ENCODE measurements at places on chromosomes 5 and 9.

- DNase-seq = no peak
These were observed 701 bp upstream of the LMX1B start for GRCh38 chr9:126612813-126613641.

GRCh38 chr5:127400539-127400938 lies 109.9 kb downstream of the MEGF10 start:
- no peak for DNase-seq

GRCh38 chr9:127011772-127012171 lies 97.2 kb downstream of the RALGPS1 start:
- peak; percentile 37 for DNase-seq

GRCh38 chr5:180128671-180129261 lies 57.2 kb upstream of the RNF130 start:
- DNase-seq = no peak

DNA sequence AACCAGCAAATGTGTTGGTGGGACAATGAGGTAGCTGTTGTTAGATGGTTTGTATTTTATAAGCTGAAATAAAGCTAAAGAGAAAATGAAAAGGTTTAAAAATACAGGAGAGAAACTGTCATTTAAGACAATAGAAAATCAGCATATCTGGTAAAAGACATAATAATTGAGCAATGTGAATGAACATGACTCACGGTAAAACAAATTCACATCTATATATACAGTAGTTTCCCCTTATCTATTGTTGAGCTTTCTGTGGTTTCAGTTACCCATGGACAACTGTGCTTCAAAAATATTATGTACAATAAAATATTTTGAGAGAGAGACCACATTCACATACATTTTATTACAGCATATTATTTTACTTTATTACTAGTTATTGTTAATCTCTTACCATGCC lies 1649.8 kb downstream of the EFNA5 start:
- no peak for DNase-seq

- DNase-seq = no peak
These were observed 492 bp upstream of the NEK6 start for GRCh38 chr9:124257070-124257843.

DNA sequence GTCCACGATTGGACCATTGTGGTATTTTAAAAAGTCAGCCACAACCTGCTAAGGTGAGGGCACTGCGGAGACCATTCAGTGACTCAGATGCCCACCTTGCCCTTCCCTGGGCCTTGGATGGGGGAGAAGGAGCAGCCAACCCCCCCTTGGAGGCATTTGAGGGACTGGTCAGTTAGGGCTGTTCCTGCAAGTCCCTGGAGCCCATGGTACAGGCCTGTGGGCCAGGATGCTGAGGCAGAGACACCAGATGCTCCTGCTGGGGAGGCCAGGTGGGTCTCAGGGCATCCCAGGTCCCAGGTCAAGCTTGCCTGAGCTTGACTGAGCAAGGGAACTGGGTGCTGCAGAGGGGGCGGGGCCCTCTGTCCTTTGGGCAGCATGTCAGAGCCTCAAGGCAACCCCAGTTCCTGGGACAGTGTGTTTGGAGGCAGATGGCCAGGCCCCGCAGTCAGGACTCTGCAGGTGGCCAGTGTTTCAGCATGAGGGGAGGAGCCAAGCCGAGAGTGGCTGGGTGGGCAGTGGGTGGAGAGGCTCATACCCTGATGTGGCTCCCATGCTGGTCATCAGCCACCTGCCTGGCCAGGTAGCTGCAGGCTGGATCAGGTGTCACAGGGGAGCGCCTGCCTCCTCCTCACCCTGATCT lies 27.5 kb downstream of the SLC6A3 start:
- no peak for DNase-seq

GRCh38 chr9:115794921-115795475 lies 358.6 kb upstream of the PAPPA start:
- no peak for DNase-seq

GRCh38 chr9:18849890-18850677 lies 182.9 kb downstream of the SAXO1 start:
- no peak for DNase-seq

GRCh38 chr9:10026443-10026984 lies 586.3 kb downstream of the PTPRD start:
- no peak for DNase-seq

GRCh38 chr9:19127871-19128500 lies 694 bp upstream of the PLIN2 start:
- no peak for DNase-seq

DNA sequence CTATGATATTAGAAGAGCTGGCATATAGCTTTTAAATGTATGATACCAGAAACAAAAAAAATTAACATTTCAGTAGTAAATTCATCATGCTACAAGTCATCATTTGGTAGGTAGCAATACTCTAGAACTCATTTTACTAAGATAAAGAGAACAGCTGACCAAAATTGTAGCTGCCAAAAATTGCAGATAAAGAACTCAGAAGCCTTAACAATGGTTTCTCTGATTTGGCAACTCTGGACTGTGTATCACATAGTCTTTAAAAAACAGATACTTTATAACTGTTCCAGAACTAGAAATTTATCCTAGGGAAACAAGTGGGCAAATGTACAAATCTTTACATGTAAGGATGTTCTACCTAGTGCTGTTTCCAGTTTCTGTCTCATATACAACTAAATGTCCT lies 33.9 kb downstream of the ZFR start:
- DNase-seq = no peak

GRCh38 chr9:126631254-126631653 lies 17.5 kb downstream of the LMX1B start:
- DNase-seq = no peak

DNA sequence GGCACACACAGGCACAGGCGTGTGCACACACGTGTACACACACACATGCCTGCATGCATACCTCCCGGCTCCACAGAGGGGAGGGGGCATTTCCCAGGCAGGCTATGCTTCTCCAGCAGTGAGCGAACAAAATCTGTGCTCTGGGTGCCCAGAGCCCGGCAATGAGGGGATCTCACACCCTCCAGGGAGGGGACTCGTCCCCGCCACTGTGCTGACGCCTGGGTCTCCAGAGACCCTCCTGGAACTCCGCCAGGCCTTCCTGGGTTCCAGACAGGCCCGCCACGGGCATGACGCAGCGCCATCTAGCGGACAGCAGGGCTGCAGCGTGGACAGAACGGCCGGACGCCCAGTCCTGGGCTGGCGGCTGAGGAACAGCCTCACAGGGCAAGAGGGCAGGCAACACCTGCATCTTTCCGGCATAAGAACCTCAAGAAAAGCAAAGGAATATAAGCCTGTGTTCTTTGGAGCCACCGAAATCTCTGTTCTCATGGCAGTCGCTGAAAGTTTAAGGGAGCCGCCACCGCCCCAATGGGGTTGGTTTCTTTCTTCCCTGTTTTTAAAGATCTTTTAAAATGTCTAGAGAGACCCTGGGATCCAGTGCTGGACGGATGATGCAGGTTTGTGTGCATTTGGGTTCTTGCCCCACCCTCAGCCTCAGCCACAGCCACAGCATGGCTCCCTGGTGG lies 135.6 kb upstream of the PPP1R26 start:
- peak; percentile 19 for DNase-seq

GRCh38 chr5:159343295-159344094 lies 13.2 kb upstream of the IL12B start:
- DNase-seq = no peak

GRCh38 chr9:34457266-34458012 lies 931 bp downstream of the FAM219A start:
- DNase-seq = peak; percentile 39

DNA sequence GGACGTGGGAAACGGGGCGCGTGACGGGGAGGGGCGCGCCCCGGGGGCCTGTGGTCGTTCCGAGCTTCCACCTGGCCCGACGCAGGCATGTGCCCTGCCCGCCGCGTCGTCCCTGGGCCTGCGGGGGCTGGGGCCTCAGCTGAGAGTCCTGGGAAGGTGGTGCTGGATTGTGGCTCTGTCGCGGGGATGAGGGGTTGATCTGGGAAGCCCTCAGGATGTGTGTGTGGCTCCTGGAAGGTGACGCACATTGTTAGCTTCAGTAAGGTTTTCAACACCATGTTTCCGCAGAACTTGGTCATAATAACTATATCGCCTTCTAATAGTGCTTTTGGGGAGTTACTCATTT lies 589.1 kb downstream of the MTRR start:
- DNase-seq = no peak
